OCI-M1 (cell line): ENCODE measurements at places on chromosomes 2 and 18.
A peak's percentile ranks its signal among the peaks of the same experiment; 100 is the strongest.

- peak; percentile 56 for DNase-seq
These were observed 4.8 kb downstream of the CWC22 start for GRCh38 chr2:180002198-180002770.

DNA sequence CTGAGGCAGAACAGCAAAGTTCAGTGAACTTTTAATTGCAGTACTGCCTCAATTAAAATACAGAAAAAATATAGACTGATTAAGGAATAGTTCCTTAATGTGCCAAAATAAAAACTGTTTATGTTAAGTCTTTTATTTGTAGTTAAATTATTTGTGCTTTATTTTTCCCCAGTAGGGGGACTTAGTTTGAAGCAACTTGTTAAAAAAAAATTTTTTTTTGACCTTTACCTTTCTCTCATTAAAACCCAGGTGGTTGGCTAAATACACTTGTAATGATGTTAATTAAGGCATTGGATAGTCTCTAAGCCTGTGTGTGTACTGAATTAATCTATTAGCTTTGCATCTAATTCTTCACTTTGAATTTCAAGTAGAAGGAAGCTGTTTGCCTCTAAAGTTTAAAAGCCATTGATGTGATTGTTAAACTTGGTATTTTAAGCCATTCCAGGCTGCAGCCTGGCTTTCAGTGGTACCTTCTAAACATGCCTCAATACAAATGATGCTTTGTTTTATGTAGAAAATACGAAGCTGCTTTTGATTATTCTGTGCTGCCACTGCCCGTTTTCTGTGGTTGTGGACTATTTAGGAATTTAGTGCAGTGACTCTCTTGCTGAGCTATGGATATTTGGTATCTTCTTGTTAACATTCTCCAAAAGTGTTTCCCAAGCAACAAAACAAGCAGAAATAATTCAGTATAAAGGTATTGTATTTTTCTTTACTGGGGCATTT, 102.9 kb downstream of the TANC1 start:
- DNase-seq, result no peak

DNA sequence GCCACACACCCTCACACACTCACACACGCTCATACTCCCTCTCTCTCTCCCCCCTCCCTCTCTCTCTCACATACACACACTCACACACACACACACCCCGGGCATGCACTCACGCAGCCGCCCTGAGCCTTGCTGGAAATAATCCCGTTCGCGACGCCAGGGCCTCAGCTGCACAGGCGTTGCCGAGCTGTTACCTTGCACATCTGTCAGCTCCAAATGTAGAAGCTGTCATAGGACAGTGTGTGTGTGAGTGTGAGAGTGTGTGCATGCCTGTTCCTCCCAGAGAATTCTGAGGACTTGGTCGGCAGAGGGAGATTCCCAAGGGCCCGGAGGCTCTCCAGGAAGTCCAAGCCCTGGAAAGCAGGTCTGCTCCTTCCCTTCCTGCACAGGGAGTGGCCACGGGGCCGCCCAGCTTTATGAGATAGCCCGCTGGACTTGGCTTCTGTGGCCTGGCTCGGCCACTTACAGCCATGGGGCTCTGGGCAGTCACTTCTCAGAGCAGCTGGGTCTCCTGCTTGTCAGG, 8.6 kb downstream of the SPR start:
- no peak for DNase-seq

DNA sequence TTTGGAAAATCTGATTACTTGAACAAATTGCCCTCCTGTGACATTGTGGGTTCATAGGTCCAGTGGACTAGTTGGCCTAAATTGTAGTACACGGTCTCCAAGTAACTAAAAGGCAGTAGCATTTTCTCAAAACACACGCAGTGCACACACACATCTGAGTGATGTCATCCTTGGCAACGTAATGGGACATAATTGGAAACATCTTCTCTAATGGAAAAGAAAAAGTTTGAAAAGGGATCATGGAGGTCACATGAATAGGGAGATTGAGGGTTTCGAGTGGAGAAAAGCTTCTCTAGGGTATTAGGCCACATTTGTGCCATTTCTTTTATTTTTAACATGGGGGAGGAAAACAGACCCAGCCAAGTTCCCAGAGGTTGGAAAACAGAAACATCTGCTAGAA, 93.3 kb downstream of the MAP4K4 start:
- no peak for DNase-seq

- DNase-seq, result no peak
These were observed 221.9 kb downstream of the HDAC4 start for GRCh38 chr2:239178954-239179353.

- DNase-seq, result no peak
These were observed 22.1 kb downstream of the TGFA start for GRCh38 chr2:70531419-70532086.

GRCh38 chr2:3001615-3002560, 375.7 kb downstream of the EIPR1 start:
- DNase-seq, result peak; percentile 8
